ENCODE measurements at places on chromosomes 2 and 18.
A peak's percentile ranks its signal among the peaks of the same experiment; 100 is the strongest.

DNA sequence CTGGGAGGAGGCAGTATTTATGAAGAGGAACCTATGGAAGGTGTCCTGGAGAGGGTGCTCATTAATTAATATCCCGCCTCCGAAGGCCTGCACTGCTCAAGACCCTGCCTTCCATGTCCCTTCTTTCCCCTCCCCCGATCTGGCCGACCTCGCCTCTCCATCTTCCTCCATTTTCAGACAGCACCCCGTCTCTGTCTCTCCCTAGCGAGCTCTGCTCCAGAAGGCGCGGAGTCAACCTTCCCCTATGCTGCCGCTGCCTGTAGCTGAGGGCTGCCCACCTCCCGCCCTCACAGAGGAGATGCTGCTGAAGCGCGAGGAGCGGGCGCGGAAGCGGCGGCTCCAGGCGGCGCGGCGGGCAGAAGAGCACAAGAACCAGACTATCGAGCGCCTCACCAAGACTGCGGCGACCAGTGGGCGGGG lies 1.1 kb upstream of the WBP1 start:
- DNase-seq, result no peak

GRCh38 chr18:29191263-29191662 lies 1014.3 kb upstream of the CDH2 start:
- no peak for DNase-seq

- DNase-seq, result no peak
Measured at GRCh38 chr2:5373200-5373599, 319.0 kb upstream of the SOX11 start.

- DNase-seq, result no peak
Measured at GRCh38 chr2:2173633-2174032, 157.4 kb downstream of the MYT1L start.

GRCh38 chr2:68971591-68972231 lies 2.7 kb upstream of the GKN1 start:
- DNase-seq, result no peak

DNA sequence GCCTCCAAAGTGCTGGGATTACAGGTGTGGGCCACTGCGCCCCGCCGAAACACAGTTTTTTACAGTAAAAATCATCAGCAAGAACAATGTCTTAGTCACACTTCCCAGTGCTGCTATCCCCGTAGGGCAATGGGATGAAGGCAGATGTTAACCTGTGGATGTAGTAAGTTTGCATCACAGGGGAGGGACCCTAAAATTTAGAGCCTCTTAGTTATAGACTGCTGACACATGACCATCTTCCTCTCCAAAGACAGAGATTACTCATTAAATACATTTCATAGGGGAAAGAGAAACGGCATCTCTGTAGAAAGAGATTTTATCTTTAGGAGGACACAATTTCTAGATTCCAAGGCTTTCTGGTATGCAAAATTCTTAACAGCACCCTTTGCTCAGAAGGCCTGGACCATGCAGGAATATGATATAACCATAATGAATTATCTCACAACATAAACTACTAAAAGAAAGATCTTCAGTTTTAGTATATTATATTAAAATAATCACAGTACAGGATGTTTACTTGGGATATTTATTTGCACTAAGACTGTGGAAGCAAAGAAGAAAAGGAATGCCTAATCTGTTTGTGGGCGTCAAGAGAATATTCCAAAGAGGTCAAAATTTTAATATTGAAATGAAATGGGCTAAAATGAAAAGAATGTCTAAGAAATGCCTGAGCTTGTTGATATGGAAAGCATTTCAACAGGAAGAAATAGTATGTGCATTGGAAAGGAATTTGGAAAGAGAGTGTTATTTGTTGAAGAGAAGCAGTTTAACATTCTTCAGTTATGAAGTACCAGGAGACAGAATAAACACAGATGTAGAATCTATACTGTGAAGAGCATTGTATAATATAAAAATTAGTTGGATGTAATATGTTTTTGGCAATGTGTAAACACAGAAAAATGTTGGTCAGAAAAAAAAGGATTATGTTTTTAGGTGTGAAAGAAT lies 1228.3 kb upstream of the CHAC2 start:
- DNase-seq, result no peak

DNA sequence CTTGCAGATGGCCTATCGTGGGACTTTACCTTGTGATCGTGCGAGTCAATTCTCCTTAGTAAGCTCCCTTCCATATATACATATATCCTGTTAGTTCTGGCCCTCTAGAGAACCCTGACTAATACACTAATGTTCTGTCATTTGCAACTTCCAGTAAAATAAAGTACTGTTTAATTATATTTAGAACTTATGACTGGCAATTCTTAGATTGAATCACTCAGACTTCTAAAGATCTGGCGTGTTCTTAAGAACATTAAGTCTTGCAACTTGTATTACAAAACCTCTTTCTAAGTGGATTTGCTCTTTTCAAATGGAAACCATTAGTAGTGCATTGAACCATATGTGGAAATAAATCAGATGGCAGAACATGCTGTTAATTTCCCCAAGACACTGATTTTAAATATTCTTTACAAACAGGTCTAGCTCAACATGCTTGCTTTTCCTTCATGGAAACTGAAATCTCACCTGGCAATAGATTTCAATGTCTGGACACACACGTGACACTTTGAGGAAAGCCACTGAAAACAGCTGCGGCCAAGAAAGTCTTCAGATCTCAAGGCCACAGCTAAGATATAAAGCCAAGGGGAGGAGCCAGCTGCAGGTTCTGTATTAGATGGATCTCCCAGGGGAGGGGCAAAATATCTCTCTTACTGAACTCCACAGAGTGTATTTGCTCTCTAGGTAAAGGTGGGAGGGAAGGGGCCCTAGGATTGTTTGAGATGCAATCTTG lies 50.6 kb downstream of the PMAIP1 start:
- DNase-seq, result no peak

- no peak for DNase-seq
Measured at GRCh38 chr2:130807659-130808385, 28.9 kb upstream of the ARHGEF4 start.

- DNase-seq, result no peak
Measured at GRCh38 chr2:28423856-28424605, 31.4 kb downstream of the FOSL2 start.

GRCh38 chr2:37389989-37390765 lies 45.7 kb downstream of the QPCT start:
- peak; percentile 19 for DNase-seq

GRCh38 chr2:190948671-190949070 lies 65.3 kb downstream of the STAT1 start:
- DNase-seq, result no peak

DNA sequence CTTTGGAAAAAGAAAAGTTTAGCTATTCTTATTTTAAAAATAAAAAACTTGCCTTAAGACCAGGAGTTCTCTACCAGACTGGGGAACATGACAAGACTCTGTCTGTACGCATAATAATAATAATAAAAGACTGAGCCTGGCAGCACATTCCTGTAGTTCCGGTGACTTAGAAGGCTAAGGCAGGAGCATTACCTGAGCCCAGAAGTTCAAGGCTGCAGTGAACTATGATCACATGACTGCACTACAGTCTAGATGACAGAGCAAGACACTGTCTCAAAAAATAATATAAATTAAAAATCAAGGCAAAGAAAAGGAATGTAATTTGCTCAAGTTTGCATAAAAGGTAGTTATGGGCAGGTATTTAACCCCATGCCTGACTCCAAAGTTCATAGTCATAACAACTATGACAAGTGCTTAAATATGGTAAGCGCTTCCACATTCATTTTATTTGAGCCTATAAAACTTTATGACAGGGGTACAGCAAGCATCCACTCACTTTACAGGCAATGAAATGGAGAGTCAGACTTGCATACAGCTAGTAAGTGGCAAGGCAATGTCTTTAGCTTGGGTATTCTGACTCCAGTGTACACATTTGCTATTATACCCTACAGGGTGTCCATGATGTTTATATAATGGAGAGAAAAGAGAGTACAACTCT lies 1567.8 kb upstream of the PIK3C3 start:
- DNase-seq, result no peak

GRCh38 chr2:36403675-36404230 lies 48.2 kb downstream of the CRIM1 start:
- no peak for DNase-seq

GRCh38 chr18:48578289-48578688 lies 39.5 kb downstream of the CTIF start:
- DNase-seq, result no peak

GRCh38 chr2:121446647-121447241 lies 83.9 kb upstream of the RNU4ATAC start:
- DNase-seq, result no peak

DNA sequence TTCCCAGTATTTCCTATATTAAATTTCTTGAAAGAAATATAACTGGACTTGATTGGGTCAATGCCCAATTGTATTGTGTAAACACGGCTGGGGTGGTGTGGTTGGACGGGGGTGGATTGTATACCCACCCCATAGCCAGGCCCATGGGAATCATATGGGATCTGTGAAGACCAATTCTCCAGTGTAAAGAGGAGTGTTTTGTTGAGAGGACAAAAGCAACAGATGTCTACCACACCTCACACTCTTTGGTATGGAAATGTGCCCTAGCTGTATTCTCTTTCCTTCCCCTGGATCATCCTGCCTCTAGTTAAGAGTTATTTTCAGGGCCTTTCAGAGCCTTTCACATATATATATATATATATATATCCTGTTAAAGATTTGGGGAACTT lies 57.5 kb upstream of the TGIF1 start:
- no peak for DNase-seq

DNA sequence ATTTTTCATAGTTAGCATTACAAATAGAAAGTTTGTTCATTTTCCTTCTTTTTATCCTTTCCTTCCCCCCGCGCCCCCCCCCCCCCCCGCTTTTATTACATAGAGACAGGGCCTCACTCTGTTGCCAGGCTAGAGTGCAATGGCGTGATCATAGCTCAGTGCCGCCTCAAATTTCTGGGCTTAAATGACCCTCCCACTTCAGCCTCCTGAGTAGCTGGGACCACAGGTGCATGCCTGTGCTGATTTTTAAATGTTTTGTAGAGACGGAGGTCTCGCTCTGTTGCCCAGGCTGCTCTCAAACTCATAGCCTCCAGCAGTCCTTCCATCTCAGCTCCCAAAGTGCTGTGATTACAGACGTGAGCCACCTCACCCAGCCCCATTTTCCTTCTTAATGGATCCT lies 91.2 kb upstream of the ALPP start:
- no peak for DNase-seq

DNA sequence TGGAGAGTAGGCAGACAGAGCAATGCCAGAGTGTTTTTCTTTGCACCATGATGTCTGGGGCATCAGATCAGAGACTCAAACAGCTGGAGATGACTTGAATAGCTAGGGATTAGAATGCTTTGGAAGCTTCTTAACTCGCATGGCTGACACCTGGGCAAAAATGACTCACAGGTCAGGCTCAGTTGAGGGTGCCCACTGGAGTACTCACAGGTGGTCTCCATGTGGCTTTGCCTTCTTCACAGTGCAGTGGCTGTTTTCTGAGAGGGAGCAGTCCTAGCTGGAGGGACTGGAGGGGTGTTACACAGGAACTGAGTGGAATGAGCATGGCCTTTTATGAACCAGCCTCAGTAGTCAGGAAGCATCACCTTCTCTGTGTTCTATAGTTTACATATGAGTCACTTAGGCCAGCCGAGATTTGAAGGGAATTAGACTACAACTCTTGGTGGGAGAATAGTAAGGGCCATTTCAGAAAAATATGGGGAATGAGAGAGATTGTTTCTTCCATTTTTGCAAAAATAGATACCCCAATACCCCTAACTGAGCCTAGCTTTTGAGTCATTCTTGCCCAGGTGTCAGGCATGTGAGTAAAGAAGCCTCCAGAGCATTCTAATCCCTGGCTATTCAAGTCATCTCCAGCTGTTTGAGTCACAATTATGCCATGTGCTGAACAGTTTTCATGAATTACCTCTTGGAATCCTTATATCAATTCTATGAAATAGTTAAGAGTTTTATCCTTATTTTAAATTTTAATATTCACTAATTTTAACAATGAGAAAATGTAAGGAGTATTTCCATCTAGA lies 7.1 kb upstream of the PPP1R1C start:
- DNase-seq, result no peak

DNA sequence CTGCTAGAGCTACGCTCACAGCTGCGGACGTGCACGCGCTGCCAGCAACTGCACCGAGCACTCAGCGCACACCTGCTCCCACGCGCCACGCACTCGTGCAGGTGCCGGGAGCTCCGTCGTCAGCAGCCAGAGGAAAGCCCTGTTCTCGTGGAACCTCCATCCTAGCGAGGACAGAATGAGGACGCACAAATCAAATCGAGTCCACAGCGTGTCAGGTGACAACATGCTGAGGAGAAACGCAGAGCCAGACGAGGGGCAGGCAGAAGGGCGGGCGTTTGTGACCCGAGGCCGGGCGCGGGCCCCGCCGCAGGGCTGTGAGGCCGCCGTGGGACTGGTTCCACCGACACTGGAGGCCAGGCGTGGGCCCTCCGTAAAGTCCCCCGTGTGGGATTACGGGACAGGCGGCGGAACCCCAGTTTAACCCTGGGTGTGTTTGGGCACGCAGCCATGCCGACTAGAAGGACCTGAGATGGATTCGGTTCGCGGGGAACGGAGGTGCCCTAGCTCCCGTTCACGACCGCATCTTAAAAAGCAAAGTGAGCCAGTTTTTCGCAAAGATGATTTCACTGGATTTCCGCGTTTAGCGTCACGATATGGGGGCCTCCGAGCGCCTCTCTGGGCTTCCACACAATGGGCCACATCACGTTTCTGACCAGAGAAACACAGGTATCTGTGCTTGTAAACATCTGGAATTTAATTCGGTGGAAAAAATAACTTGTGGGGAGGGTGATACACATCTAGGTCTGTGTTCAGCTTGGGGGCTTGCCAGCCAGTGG lies 26.9 kb upstream of the ALKAL2 start:
- no peak for DNase-seq

DNA sequence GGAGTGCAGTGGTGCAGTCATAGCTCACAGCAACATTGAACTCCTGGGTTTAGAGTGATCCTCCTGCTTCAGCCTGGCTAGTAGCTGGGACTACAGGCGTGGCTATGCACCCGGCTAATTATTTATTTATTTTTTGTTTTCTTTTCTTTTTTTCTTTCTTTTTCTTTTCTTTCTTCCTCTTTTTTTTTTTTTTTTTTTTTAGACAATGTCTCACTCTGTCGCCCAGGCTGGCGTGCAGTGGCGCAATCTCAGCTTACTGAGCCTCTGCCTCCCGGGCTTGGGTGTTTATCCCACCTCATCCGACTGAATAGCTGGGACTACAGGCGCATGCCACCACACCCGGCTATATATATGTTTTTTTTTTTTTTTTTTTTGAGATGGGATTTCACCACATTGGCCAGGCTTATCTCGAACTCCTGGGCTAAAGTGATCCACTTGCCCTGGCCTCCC lies 1.4 kb upstream of the ANXA4 start:
- DNase-seq, result no peak

DNA sequence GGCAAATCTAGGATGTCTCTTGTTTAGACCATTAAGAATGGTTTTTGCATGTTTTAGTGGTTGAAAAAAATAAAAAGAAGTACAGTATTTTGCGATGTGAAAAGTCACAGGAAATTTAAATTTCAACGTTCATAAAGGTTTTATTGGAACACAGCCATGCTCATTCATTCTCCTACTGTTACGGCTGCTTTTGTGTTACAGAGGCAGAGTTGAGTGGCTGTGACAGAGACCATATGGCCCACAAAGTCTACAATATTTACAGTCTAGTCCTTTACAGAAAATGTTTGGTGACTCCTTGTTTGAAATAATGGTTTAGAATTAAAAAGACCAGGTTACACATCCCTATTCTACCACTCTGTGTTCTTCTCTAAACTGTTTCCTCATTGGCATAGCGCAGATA lies 48.1 kb downstream of the MYOM1 start:
- DNase-seq, result no peak

GRCh38 chr2:174858745-174859144 lies 94.5 kb upstream of the CHRNA1 start:
- no peak for DNase-seq

GRCh38 chr18:23921716-23922285 lies 92.8 kb upstream of the TTC39C start:
- DNase-seq, result no peak

Data from activated CD8-positive, alpha-beta memory T cell treated with anti-CD3 and anti-CD28 coated beads for 1 hour (primary cell).